Left renal cortex interstitium (tissue), 4 donors: ENCODE measurements at places on chromosomes 7 and 10.

GRCh38 chr10:125087897-125088215, 72.5 kb downstream of the CTBP2 start:
- DNase-seq = no peak

- no peak for DNase-seq
Measured at GRCh38 chr7:26379711-26380110, 88.0 kb downstream of the SNX10 start.

- no peak for DNase-seq
Measured at GRCh38 chr7:100506356-100506923, 22.7 kb downstream of the NYAP1 start.

DNA sequence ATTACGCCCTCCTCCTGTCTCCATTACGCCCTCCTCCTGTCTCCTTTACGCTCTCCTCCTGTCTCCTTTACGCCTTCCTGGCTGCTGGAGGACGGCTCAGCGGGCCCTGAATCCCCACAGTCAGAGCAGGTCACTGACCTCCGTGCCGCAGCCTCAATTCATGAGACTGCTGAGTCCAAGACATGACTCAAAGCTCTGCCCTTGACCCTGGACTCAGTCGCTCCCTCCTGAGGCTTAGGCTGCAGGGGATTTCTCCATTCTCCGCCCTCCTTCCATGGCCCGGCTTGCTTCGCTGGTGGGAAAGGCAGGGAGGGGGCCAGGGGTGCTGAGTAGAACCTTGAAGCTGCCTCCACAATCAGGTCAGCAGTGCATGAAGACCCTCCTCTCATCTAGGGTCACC, 21.0 kb upstream of the FOXL3 start:
- DNase-seq = no peak

- no peak for DNase-seq
Measured at GRCh38 chr10:43061760-43062159, 15.1 kb upstream of the RET start.
